ENCODE measurements at places on chromosomes 3 and 15.

GRCh38 chr3:143249014-143249413 lies 129.4 kb downstream of the CHST2 start:
- no peak for DNase-seq

GRCh38 chr3:138066383-138066782 lies 49.0 kb downstream of the DZIP1L start:
- no peak for DNase-seq

DNA sequence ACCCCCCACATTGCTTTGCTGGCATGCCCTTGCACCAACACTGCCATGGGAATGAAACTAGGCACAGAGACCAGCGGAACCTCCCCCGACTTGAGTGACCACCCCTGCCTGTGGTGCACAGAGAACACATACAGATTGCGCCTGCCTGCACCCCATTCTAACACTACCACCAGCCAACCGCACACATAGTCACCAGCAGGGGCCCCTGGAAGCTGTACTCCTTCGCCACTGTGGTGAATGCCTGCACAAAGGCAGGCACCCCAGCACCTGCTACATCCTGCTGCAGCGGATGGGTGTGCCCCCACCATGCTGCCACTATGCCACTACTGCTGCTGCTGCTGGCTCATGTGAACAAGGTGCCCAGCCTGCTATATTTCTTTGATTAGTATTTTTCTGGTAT lies 27.4 kb upstream of the DNAAF4 start:
- DNase-seq, result no peak

- no peak for DNase-seq
Observed at GRCh38 chr15:78976691-78977090, 31.8 kb upstream of the CTSH start.

DNA sequence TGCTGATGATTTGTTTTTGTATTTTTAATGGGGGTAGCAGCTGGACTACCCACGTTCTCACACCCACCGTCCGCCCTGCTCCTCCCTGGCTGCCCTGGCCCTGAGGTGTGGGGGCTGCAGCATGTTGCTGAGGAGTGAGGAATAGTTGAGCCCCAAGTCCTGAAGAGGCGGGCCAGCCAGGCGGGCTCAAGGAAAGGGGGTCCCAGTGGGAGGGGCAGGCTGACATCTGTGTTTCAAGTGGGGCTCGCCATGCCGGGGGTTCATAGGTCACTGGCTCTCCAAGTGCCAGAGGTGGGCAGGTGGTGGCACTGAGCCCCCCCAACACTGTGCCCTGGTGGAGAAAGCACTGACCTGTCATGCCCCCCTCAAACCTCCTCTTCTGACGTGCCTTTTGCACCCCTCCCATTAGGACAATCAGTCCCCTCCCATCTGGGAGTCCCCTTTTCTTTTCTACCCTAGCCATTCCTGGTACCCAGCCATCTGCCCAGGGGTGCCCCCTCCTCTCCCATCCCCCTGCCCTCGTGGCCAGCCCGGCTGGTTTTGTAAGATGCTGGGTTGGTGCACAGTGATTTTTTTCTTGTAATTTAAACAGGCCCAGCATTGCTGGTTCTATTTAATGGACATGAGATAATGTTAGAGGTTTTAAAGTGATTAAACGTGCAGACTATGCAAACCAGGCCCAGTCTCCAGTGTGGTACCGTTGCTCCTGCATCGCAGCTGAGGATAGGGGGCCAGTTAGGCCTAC lies 1.4 kb upstream of the FES start:
- no peak for DNase-seq

GRCh38 chr3:176526225-176526624 lies 671.1 kb downstream of the TBL1XR1 start:
- no peak for DNase-seq

- peak; percentile 96 for DNase-seq
Observed at GRCh38 chr15:75043509-75044257, 20.3 kb downstream of the PPCDC start.

GRCh38 chr3:122890720-122891220 lies 95.9 kb downstream of the SLC49A4 start:
- DNase-seq, result no peak
